ENCODE measurements at places on chromosomes 5 and 9. TPM values are rescaled to one million over a fixed set of nuclear protein-coding genes. Genes with fewer than 3 reads are reported as not detected.

The TMOD1 gene
- 3.8 TPM for total RNA-seq

The NR4A3 gene
- total RNA-seq, result 53.0 TPM

The IFNA2 gene
- not detected for total RNA-seq

The LTC4S gene
- 1.5 TPM for total RNA-seq

The FBLL1 gene
- total RNA-seq, result 0.37 TPM

The HMCN2 gene
- 0.17 TPM for total RNA-seq

The ENHO gene
- 0.23 TPM for total RNA-seq

The MAMDC4 gene
- 11.7 TPM for total RNA-seq

The OR1J2 gene
- total RNA-seq, result not detected

The GPR21 gene
- 1.6 TPM for total RNA-seq

The PCDHGA12 gene
- total RNA-seq, result 0.17 TPM

The NSMF gene
- total RNA-seq, result 20.0 TPM

The CD74 gene
- total RNA-seq, result 455 TPM

The LRRC19 gene
- not detected for total RNA-seq

Data from activated T-cell treated with anti-CD3 and anti-CD28 coated beads, Interleukin-2, amount 50 U/mL, for 72 hours (primary cell).